GOT3 (cell line): ENCODE measurements at places on chromosomes 5 and 9.

DNA sequence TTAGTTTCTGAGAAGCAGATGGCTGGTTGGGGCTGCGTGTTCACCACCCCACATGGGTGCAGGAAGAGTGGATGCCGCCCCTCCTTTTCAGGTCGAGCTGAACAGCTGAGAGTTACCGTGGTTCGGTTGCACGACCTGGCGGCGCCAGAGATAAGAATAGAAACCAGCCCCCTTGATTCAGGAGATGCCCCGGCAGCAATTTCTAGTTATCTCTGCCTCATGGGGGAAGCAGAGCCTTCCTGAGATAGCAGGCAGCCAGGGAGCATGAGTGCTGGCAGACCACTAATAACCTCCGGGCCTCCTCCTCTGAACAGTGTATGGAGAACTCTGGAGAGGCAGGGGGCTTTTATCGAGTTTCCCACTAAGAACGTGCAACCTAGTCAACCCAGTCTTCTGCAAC lies 177.8 kb downstream of the NSG2 start:
- DNase-seq: no peak

DNA sequence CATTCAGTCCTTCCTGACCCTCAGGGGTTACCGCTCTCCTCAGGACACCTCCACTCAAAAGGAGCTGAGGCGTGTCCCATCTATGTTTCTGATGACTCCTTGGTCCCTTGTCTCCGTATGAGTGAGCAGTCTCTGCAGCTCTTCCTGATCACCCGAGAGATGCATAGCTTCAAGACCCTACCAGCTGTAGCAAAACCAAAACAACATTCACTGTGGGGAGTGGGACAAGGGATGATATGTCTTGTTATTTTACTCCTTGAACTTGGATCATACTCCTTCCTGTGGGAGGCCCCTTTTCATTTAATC lies 14.4 kb downstream of the GLDC start:
- DNase-seq: no peak

- no peak for DNase-seq
Observed at GRCh38 chr5:165521816-165522610, 2016.6 kb downstream of the MAT2B start.

DNA sequence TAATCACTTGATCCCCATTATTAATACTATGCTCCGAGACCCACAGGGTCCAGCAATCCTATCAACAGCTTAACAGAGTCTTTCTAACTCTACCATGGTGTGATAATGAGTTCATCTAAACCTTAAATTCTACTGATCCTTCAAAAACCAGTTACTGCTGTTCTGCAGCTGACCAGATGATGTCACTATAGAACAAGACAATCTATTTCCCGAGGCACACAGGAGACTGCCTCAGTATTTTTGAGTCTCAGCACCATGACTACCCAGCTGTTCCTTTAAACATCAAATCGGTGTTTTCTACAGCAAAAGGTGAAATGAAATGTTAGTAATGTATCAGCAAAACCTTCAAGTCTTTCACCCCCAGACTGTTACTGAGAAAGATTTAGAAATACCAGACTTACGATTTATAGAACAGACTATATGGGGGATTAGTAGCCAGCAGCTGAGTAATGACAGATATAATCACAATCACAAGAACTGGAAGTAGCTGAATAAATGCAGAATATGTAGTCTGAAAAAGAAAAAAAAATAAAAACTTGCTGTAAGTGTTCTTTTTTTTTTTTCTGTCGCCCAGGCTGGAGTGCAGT lies 16.9 kb downstream of the DNAJC18 start:
- DNase-seq: no peak

GRCh38 chr9:91421971-91422757 lies 1.5 kb downstream of the NFIL3 start:
- no peak for DNase-seq
